ENCODE measurements at places on chromosomes 6 and 20.

DNA sequence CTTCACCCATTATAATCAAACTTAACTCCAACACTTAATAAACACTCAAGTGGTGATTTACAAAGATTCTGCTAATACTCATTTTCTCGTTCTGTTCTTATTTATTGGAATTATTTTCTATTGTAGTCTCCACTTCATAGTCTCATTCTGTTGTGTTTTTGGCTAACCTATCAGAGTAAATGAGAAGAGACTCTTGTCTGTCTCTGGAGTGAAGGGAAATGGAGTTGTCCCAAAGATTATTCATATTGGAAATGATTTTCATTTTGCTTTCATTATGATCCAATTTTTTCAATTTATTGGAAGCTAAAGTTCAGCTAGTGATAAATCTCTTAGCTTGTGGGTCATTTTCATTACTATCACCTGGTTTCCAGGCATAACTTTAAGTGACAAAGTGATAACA lies 454.9 kb upstream of the JAG1 start:
- no peak for DNase-seq

DNA sequence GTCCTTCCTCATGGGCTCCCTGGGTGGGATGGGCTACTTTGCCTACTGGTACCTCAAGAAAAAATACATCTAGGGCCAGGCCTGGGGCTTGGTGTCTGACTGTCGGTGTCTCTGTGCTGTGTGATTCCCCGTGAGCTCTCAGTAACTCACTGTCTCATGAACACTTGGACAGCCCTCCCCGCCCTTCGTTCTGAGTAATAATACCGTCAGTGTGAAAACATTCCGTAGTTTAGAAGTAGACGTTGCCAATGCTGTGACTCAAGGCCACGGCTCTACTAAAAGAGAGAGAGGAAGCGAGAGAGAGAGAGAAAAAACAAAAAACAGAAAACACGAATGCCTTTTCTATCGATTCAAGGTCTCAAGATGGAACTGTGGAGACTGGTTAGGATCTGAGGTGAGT lies 31.8 kb downstream of the FITM2 start:
- no peak for DNase-seq

DNA sequence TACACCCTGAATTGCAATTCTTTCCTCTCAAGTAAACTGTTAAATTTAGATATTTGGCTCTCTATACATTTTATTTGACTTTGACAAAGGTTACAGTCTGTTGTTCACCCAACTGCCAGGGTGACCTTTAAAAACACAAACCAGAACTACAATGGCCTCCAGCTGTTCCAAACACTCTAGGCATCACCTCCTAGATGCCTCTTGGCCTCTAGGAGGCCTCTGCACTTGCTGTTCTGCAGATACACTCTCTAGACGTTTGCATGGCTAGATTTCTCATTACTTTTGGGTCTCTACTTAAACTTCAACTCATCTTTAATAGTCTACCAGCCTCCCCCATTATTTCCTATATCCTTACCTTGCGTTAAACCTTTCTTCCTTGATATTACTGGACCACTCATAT lies 102.8 kb upstream of the BEND3 start:
- DNase-seq, result no peak

DNA sequence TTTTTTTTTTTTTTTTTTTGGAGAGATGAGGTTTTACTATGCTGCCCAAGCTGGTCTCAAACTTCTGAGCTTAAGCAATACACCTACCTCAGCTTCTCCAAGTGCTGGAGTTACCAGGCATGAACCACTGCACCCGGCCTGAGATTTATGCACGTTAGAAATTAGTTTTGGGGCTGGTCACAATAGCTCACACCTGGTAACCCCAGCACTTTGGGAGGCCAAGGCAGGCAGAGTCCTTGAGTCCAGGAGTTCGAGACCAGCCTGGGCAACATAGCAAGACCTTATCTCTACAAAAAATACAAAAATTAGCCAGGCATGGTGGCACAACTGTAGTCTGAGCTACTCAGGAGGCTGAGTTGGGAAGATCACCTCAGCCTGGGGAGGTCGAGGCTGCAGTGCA lies 51.9 kb downstream of the CD24 start:
- no peak for DNase-seq

DNA sequence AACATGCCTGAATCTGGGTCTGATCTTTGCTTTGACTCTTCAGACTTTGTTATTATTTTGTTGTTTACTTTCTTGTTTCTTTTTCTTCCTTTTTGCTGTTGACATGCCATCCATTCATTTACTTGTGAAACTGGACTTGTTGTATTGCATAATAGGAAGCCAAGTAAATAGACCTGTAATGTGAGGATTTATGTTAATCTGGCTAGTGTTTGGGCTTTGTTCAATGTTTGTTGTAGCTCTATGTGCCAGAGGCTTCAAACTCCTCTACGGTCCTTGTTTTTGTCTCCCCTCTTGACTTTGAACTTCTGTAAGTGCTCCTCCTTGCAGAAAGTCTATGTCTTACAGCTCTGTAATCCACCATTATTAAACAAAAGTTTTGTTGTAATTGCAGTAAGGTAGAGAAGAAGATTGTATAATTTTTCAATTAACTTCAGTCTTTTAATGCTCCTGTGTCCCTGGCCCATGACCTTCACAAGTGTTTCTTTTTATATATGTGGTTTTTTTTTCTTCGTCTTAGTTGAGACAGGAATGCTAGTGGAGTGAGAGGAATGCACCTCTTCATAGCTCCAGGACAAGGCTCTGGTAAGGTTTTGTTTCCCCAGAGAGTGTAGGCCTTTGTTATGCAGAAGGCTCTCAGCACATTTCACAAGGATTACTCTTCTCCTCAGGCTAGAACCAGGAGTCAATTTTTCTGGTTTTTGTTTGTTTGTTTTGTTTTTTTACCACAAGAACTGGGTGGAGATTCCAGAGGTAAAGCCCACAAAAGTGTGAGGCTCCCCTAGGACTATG lies 1061.8 kb upstream of the CITED2 start:
- DNase-seq, result no peak

DNA sequence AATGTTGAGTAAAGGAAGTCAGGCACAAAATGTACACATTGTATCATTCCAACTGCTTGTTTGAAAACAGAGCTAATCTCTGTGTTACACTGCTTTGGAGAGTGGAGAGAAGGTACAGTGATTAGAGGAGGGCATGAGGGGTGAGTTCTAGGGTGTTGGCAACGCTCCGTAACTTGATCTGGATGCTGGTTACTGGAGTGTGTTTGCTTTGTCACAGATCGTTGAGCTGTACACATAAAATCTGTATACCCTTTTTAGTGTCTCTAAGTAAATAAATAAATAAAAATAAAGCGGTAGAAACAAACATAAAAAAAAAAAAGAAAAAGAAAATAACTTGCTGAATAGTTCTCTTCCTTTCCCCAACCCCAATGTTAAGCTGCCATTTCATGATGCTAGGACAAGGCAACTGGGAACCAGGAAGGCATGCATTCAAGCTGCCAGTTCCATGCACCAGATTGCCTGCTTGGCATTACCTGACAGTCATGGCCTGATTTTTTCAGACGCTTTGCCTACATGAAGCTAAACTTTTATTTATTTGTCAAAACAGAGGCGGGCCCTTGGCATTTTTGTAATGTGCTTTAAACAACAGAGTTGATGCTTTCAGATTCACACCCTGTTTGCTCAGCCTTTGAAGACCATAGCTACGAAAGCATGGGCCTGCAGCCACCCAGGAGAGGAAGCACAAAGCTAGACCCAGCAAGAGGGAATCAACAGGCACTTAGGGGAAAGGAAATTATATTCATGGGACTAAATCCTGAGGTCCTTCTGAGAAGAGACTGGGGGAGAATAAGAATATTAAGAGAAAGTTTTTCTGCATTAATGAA lies 21.2 kb downstream of the TNFRSF21 start:
- no peak for DNase-seq

DNA sequence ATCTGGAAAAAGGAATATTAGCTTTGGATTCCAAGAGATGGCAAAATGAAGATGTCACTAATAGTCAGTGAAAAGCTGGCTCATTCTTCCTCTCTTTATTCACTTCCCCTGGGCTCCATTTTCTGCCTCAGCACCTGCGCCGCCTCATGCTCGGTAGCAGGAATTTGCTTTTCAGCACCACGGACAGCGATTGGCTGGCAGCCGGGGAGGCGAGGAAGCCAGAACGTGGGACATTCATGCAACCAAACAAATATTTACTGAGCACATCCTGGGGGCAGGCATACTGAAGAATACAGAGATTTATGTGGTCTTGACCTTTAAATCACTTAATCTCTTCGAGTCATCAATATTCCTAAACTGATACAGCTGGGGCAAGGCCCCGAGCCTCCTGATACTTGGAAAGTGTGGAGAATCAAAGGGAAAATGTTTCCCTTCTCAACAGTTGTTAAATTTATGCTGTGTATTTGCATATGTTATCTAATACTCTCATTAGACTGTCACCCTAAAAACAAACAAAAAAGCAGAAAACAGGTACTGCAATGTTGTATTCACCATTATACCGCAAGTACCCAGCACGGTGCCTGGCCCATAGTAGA lies 12.1 kb upstream of the PDYN start:
- peak; percentile 82 for DNase-seq

DNA sequence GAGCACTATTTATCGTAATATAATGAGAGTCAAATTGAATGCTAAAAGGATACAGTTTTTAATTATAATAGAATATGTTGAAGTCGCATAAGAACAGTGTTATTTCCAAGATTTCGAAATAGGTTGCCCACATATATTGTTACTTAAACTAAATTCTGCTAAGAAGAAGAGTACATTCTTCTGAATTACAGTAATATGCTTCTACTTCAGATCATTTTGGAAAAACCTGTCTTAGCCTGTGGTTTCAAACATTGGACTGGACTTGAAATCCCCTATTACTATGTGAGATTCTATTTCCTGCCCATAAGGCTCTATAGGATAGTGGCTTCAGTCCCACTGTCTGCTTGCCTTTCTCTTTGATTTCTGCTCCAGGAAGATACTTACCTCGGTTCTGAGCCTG lies 137.2 kb downstream of the B3GAT2 start:
- no peak for DNase-seq

- no peak for DNase-seq
Measured at GRCh38 chr6:160305926-160306713, 42.1 kb upstream of the SLC22A3 start.

GRCh38 chr6:99148111-99148510 lies 200.4 kb upstream of the FBXL4 start:
- no peak for DNase-seq

- DNase-seq, result no peak
Measured at GRCh38 chr6:169472786-169473416, 219.3 kb upstream of the THBS2 start.

DNA sequence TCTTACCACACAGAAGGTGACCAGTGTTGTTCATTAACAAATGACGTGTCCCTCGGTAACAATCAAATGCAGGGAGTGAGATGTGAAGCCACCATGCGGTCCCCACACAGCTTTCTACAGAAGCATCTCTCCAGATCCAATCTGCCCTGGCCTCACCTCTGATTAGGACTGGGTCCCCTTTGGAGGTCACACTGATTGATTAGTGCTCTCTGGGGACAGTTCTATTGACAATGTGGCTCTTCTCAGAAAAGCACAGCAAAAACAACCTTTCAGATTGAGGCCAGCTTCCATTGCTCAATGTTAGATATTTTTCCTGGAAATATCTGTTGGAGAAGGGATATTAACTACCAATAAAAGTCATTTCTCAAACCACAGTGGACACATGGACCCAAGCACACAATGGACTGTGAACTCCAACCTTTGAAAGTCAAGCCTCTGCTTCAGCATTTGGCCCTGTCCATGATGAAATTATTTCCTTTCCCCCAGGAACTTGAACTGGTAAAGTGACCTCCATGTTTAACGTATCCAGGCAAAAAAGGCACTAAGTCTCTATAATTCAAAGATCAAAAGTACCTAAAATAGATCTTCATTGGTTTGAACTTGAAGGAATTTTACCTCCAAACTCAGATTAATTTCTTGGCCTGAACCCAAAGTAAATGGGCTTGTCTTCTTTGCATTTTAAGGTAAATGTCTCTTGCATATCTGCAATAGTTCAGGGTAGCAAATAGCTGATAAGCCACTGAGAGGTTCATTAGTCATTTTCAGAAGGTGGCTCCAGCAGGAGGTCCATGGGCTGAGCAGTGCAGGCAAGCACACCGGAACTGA lies 118.5 kb downstream of the FOXA2 start:
- DNase-seq, result no peak

- DNase-seq, result no peak
Measured at GRCh38 chr20:47964149-47964548, 178.9 kb upstream of the SULF2 start.

GRCh38 chr6:92779746-92780145 lies 639.6 kb downstream of the EPHA7 start:
- DNase-seq, result no peak

DNA sequence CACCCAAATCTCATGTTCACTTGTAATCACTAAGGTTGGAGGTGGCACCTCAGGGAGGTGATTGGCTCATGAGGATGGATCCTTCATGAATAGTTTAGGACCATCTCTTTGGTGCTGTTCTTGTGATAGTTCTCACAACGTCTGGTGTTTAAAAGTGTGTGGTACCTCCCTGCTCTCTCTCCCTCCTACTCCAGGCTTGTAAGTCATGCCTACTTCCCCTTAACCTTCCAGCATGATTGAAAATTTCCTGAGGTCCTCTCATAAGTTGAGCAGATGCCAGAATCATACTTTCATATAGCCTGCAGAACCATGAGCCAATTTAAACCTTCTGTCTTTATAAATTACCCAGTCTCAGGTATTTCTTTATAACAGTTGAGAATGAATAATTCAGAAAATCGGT lies 16.6 kb downstream of the HLA-A start:
- DNase-seq, result no peak

DNA sequence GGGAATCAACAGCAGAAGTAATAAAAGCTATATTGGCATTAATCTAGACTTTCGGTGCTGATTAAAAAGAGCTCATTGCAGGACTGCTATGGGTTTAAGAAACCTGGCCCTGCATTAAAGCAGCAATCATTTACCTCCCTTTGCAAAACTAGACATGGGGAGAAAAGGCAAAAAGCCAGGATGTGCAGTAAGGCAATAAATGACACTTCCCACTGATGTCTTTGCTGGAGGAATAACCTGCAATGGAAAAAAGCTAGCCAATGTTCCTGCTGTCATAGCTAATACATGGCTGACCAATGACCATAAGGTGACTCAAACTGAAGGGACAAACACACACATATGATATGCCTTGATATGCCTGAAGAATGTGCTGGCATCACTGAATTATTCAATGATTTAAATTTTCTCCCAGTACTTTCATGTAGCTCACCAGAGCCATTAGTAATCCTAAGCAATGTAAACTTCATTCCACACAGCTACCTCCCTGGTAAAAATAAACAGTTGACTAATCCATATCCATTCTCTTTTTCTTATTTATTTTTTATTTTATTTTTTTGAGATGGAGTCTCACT lies 8.7 kb downstream of the DNAAF9 start:
- DNase-seq, result no peak

DNA sequence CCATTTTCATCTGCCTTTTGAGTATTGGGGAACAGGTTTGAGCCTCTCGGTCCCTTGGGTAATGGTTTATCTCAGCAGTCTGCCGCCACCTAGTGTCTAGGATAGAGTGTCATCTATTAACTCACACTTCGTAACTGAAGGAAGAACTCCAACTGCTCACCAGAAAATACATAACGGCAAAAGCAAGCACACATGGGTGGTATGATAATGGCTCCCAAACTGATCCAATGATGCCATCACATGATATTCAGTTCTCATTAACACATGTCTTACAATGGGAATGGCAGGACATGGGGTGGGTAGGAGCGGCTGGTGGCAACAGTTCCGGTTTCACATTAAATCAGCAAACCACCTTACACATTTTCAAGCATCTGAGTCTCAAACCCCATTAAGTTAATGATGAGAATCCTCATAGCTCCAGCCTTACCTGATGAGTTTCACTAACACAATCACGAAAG lies 110.7 kb upstream of the PHACTR1 start:
- peak; percentile 65 for DNase-seq
